RKO (cell line): ENCODE measurements at places on chromosomes 4 and X.
A peak's percentile ranks its signal among the peaks of the same experiment; 100 is the strongest.

- peak; percentile 89 for DNase-seq
Measured at GRCh38 chrX:16123222-16123786, at the start of gene GRPR. TSS of gene GRPR (plus strand) at chrX:16123565. CDS start at chrX:16123954, 389 bp downstream.

- DNase-seq, result peak; percentile 81
Measured at GRCh38 chr4:168877511-168878491, 132.3 kb downstream of the CBR4 start.

GRCh38 chr4:11416071-11416766 lies 12.5 kb downstream of the HS3ST1 start:
- no peak for DNase-seq

- no peak for DNase-seq
Measured at GRCh38 chr4:85952528-85952927, 407.3 kb downstream of the MAPK10 start.

DNA sequence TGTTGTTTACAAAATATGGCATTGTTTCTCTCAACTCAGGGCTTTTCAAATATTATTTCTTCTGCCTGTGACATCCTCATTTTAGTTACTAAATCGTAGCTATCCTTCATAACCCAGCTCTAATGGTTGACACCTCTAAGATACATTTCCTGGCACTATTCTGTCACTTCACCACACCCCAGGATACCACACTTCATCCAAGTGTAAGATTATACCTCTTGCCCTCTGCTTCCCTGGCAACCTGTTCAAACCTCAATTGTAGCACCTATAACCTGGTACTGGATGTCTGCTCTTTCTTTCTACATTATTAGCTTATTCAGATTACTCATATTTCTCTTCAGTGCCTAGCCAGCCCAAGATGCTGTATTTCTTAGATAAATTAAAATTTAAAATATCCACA lies 175.7 kb upstream of the SPIN4 start:
- no peak for DNase-seq

GRCh38 chr4:56701161-56701480 lies 20.0 kb upstream of the HOPX start:
- DNase-seq, result peak; percentile 23

- no peak for DNase-seq
Measured at GRCh38 chr4:109012286-109012880, 249.5 kb upstream of the ETNPPL start.

DNA sequence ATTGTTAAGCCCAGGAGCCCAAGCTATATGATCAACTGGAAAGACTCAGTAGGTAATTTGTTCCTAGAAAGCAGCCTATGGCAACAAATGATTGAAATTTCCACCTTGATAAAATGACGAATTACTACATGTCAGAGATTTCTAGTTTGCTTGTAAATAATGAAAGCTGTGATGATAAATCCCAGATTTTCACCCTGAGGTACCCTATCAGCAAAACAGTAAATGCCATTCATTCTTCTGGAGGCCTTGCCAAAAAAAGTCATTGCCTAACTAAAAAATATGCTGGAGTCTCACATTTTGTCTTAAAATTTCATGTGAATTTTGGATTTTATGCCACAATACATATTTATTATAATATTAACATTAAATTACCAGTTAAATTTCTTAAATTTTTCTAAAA lies 71.3 kb downstream of the PPEF2 start:
- no peak for DNase-seq

GRCh38 chr4:100839712-100840111 lies 321.9 kb upstream of the EMCN start:
- DNase-seq, result no peak

DNA sequence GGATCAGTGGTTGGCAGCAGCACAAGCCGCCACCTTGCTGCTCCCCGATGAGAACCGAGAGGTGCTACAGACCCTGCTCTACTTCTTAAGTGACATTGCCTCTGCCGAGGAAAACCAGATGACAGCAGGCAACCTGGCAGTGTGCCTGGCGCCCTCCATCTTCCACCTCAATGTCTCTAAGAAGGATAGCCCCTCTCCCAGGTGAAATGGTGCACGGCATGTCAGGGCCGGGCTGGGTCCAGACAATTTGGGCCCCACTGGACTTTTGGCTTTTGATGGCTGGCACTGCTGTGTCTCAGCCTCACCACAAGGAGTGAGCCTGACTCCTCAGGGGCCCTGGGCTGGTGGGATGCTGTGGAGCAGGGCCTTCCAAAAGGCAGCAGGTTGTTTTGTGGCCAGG lies 74.1 kb downstream of the STARD8 start:
- no peak for DNase-seq

DNA sequence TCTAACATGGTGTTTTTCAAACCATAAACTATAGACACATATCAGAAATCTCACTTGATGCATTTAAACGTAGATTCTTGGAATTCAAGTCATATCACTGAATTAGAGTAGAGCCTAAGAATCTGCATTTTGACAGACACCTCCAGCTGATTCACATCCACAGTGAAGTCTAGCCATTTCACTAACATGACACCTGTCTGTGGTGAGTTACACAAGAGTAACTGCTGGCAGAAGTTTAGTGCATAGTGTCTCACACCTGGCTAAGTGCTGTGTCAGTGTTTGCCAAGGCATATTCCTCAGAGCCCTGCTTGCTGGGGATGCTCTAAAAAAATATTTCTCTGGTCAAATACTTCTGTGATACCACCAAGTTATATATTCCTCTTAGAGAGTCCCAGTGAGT lies 237.5 kb upstream of the DIAPH2 start:
- DNase-seq, result no peak

DNA sequence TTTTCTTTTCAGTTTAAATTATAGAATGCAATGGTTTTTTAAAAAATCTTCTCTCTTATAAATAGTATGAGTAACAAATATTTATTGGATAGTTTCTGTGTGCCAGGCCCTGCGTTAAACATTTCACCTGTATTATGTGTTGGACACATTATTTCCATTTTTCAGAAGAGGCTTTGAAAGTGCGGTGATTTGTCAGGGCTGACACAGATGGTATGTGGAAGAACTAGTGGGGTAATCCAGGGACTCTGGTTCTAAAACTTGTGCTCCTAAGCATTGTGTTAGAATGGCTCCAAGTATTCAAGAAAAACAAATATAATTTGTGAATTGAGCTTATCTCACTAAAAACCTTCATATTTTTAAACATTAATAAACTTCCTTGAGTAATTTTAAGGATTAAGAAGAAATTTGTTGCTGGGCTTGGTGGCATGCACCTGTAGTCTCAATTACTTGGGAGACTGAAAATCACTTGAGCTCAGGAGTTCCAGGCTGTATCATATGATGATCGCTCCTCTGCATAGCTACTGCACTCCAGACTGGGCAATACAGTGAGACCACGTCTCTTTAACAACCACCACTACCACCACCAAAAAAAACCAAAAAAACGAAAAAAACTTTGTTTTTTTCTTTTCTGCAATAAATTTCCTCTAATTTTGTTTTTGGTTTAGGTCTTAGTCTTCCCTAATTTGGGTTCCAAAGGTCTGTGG lies 40.0 kb downstream of the RAPGEF2 start:
- no peak for DNase-seq

DNA sequence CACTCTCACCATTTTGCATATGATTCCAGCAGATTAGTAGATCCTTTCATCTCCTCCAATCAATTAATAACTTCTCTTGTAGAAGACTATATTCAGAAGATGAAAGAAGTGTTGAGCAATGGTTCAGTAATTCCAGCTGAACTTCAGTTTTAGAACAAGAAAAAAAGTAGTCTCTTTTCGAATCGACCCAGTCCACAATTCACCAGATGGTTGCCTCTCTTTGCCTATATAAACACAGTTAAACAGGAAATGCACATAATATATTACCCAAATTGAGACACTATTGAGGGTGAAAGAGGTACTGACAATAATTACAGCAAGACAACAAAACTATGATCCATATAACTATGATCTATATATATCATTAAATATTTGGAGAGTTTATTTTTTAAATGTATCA lies 16.8 kb upstream of the FAM241A start:
- no peak for DNase-seq

DNA sequence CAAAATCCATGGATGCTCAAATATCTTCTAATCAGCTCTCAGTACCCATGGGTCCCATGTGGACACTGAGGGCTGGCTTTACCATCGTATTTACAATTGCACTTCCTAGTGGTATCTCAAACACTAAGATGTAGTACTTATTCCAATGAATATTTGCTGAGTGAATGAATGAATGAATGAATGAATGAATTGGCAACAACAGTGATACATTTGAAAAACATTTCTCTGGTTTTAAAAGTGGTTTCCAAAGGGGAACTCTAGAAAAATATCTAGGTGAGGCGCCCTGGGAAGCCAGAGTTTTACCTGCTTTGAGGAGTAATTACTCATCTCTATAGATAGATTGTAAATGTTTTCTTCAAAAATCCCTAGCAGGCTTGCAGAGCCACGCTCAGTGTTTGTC lies 76.6 kb downstream of the CYTL1 start:
- DNase-seq, result no peak

DNA sequence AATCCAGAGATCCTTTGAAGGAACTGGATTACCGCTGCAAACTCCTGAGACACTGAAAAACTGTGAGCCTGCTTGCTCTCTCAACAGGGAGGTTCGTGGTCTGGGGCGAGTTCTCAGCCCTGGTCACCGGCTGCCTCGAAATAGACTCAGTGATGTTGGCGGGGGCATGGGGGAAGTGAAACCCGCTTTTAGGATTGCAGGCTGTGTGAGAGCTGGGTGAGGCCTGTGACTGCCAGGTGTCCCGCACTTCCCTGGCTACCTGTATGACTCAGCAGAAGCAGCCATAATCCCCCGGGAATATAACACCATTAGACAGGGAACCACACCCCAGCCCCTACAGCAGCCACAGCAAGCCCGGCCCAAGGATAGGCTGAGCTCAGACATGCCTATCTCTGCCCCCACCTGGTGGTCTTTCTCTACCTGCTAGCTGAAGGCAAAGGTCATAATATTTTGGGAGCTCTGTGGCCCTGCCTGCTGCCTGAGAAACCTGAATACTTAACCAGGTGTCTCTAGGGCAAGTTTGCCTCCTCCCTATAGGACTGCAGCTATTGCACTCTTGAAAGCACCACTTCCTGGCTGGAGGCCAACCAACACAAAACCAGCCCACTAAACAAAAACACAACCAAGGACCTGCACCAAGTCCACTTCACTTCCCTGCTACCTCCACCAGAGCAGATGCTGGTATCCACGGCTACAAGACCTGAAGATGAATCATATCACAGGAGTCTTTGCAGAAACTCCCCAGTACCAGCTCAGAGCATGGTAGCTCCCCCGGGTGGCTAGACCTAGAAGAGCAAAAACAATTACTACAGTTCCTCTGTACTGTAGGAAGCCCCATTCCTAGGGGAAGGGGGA lies 202.0 kb downstream of the RRAGB start:
- no peak for DNase-seq

DNA sequence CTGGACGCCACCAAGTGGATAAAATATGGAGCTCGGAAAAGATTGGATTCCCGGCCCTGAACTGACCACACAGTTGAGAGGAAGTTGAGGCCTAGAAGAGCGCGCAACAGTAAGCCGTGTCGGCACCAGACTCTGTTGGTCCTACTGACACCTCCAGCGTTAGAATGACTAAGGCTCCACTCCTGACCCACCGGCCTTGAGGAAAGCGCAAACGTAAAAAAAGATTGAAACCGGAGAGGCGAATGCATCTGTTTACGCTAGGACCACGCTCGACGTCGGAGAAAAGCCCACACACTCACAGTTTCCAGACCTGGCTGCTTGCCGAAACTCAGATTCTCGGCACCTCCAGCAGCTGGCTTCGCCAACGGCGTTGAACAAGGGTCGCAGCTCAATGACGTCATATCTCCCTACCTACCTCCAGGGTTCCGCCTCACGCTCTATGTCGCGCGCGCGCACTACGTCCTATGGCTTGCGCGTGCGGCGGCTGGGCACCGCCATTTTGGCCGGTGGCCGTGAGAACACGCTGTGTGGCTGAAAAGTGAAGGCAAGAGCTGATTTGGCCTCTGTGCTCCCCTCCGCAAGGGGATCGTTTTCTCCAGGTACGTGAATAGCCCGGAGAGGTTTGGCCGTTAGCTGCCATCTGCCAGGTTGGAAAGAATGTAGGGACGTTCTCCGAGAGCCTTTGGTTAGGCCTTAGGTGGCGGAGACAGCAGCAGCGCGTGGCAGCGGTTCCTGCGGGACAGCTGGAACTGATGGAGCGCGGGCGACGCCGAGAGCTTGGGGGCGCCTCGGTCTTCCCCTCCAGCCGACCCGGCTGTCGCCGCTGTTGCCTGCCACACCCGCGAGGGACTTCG lies at the start of the genes ABCE1 and ANAPC10:
TSS of gene ABCE1 (plus strand) at position 491 of the 854 bp plus-strand sequence. CDS start 6,102 bp downstream, outside the sequence.
TSS of gene ANAPC10 (minus strand) at position 376 of the 854 bp plus-strand sequence. CDS start 2,097 bp downstream, outside the sequence.
- peak; percentile 99 for DNase-seq

DNA sequence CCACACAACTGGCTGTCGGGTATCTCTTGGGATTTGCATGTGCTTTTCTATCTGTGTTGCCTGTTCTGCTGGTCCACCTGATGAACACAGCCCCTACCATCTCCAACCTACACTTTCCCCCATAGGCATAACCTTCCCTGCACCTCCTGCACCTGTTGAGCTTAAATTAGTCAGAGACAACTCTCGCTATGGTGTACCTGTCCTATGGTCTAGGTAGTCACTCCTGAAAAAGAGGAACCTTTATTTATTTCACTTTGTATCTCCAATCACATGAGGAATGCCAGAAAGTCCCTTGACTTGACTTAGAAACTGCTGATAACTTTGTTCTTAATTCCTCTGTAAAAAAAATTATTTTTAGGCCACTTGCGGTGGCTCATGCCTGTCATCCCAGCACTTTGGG lies 338.1 kb downstream of the DHRSX start:
- DNase-seq, result no peak

GRCh38 chr4:76947369-76947768 lies 2.2 kb upstream of the SEPTIN11 start:
- peak; percentile 40 for DNase-seq

GRCh38 chr4:55547918-55548317 lies 1.2 kb upstream of the CLOCK start:
- DNase-seq, result no peak

DNA sequence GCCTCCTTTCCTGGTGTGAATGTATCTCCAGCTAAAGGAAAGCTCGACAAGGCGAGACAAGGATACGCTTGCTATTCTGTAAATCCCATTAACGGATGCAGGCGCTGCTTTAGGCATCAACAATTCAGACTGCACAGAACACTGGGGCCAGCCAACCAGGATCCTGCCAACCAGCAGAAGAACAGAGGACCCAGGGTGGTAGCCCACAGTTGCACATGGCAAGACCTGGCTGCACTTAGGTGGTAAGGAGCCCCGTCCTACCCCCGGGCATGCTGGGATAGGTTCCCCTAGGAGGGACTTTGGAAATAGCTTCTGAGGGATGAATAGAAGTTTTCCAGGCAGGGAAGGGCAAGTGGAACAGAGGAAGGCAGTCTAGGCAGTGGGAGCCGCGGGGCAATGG lies 20.7 kb downstream of the PSAPL1 start:
- DNase-seq, result no peak

- peak; percentile 31 for DNase-seq
Measured at GRCh38 chr4:36242629-36243354, 1.5 kb downstream of the ARAP2 start.

DNA sequence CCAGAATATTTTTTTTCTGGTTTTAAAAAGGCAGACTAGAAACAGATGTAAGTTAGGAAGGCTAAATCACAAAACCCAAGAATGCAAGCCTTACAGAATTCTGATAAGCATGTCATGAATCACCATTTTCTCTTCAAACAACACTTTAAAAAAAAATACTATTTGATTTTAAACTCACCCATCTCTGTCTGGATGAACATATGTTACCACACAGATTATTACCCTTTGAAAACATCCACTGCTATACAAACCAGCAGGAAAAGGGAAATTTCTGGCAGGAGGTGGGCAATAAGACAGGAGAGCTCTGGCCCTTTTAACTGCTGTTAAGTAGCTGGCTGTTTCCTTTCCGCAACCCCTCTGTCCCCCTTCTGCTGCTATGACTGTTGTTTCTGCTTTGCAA lies 317.7 kb upstream of the NOCT start:
- DNase-seq, result no peak
